ENCODE measurements at places on chromosomes 1 and 21. TPM values are rescaled to one million over a fixed set of nuclear protein-coding genes. Genes with fewer than 3 reads are reported as not detected.

Gene CENPL
- total RNA-seq = 14.4 TPM

Gene IFI44
- not detected for total RNA-seq

Gene BROX
- 28.2 TPM for total RNA-seq

DNA sequence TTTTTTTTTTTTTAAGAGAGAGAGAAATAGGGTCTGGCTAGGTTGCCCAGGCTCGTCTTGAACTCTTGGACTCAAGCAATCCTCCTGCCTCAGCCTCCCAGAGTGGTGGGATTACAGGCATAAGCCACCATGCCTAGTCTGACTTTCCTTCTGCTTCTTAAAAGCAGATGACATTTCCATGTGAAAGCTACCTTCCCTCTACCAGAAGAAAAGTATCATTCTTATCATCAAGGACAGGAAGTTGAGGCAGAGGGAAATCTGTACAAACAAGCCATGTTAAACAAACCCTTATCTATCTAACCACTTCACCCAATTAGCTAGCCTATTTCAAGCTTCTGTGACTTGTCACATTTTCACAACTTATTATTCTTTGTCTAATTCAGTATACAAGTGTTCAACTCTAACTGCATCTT lies 54.8 kb downstream of the SAMSN1 start:
- no peak overlapping the region for H3K4me3 ChIP-seq
- no peaks in the 10 kb centered on the region for H3K36me3 ChIP-seq
- no peaks in the 10 kb centered on the region for H3K27me3 ChIP-seq
- no peaks in the 10 kb centered on the region for H3K4me1 ChIP-seq

DNA sequence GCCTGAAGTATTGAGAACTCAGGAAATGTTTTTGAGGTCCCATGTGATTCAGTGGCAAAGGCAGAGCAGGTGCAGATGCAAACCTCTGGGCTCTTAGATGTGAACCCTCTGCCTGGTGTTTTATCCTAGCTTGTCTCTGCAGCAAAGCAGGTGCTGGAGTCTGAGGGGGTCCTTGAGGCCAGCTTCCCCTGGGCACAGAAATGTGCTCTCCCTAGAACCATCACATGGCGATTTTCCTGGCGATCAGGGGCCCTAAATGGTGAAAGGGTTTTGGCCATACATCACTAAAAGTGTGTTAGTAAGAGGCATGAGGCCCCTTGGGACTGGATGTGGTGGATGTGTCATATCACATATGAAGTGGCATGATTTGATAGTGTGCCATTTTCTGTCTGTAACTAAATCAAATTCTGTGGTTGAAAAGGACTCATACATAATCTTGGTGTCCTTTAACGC lies 144.8 kb downstream of the ST6GALNAC3 start:
- no peaks in the 10 kb centered on the region for H3K4me1 ChIP-seq
- H3K27me3 ChIP-seq = no peaks in the 10 kb centered on the region
- no peak overlapping the region for H3K4me3 ChIP-seq
- DNase-seq = no peak
- H3K36me3 ChIP-seq = no peaks in the 10 kb centered on the region

Gene HPCA
- 1.2 TPM for total RNA-seq

Gene MEX3A
- 64.6 TPM for total RNA-seq

Gene FLG2
- total RNA-seq = not detected

DNA sequence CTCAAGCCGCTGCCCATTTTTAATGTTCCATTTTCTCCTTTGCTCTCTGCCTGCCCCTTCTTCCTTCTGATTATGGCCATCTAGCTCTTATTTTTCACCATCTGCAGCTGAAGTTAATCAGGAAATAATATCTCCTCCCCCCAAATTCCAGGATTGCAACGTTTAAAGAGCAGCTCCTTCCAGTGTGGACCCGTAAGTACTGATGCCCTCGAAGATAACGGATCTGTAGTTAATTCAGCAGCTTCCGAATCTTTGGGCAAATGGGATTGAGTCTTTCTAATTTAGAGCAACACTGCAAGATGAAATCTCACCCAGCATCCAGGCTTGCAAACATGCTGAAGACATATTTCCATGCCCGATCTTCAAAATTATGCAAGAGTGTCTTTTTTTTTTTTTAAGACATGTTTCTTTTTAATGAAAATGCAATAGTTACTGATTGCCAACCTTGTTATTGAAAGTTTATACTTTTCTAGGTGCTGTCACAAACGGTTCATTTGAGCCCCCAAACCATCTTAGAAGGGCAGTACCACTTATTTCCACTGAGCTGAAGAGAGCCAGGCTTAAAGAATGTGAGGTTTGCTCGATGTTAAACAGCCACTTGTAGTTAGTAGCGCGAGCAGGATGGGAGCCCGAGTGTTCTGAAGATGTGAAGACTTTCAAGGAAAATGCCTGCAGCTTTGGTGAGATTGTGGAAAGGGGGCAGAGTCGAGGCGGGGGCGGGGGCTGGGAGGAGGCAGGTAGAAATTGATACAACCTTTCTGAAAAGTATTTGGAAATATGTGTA lies 10.9 kb upstream of the RCAN3 start:
- no peak overlapping the region for H3K4me3 ChIP-seq
- H3K27me3 ChIP-seq = 0 out of 2 replicates have a peak, but pooled peaks cover 2% of the 10 kb centered on the region
- no peak overlapping the region for H3K27ac ChIP-seq
- DNase-seq = no peak
- no peaks in the 10 kb centered on the region for H3K4me1 ChIP-seq

Gene IGSF21
- total RNA-seq = 5.2 TPM

DNA sequence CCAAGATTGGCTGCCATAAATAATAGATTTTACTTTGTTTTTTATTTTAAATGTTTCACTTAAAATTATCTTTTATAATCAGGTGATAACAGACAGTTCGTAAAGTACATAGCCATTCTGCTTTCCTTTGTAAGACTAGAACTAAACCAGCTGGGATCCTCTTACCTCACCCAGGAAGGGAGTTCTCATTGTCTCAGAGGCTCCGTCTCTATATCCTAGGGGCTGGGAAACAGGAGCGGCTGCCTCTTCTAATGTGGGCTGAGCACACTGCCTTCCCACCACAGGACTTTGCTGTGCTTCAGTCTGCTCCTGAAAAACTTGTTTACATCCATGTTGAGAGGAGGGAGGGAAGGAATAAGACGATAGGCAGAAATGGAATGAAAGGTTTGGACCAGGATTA lies 45.6 kb upstream of the PGD start:
- H3K27ac ChIP-seq = no peak overlapping the region
- H3K27me3 ChIP-seq = no peaks in the 10 kb centered on the region
- no peak for DNase-seq
- H3K4me1 ChIP-seq = peaks cover 2% of the 10 kb centered on the region
- H3K36me3 ChIP-seq = peaks cover 38% of the 10 kb centered on the region
- H3K4me3 ChIP-seq = no peak overlapping the region

DNA sequence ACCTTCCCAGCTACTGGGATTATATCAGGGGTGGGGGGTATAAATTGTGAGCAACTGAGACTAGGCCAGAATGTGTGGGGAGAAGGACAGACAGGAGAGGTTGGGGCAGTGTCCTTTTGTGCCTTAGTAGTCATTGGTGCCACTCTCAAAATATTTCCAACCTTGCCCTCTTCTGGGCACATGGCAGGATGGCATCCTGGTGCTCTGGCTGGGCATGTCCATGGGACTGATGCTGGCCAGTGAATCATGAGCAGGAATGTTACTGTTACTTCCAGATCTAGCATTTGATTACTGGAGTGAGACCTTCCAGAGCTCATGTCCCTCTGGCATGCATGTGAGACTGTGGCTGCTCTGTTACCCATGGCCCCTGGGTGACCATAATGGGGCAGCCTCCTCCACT lies 151.2 kb downstream of the MATN1 start:
- no peaks in the 10 kb centered on the region for H3K4me1 ChIP-seq
- no peak overlapping the region for H3K4me3 ChIP-seq
- no peak overlapping the region for H3K27ac ChIP-seq
- no peak for DNase-seq
- H3K36me3 ChIP-seq = no peaks in the 10 kb centered on the region

DNA sequence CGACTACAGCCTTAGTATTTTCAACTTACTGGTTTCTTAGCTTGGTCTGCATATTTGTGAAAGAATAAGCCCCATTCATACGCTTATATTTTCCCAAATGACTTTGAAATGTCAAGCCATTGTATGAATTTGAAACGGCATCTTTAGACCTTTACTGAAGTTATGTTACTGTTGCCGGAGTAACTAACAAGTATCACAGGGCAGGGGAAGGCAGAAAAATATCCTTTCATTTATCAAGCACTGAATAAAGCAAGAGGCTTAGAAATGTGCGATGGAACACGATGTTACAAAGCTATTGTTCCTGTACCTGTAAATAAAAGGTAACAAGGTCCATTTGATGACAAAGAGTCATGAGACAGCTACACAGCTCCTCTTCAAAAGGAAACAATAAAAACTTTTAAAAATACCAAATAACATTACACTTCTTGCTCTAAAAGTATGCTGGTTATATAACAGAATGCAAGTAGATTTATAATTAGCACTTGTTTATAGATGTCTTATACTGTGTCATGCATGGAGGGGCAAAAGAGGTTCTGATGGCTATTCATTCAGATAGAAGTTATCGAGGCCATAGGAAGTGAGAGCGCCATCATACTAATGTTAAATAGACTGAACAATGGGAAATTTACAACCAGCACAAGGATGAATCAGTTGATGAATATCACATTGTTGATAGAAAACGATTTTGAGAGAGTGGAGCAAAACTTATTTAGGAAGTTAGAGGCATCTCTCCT lies 322.6 kb downstream of the RGS7 start:
- H3K4me1 ChIP-seq = peaks cover 10% of the 10 kb centered on the region
- no peak overlapping the region for H3K27ac ChIP-seq
- no peak for DNase-seq
- H3K27me3 ChIP-seq = no peaks in the 10 kb centered on the region
- H3K4me3 ChIP-seq = no peak overlapping the region

GRCh38 chr1:44995467-44996238 lies 9.3 kb upstream of the EIF2B3 start:
- no peaks in the 10 kb centered on the region for H3K36me3 ChIP-seq
- DNase-seq = no peak

- no peak overlapping the region for H3K4me3 ChIP-seq
- H3K27me3 ChIP-seq = no peaks in the 10 kb centered on the region
- peak overlapping the region; percentile 5 for H3K27ac ChIP-seq
- peaks cover 7% of the 10 kb centered on the region for H3K36me3 ChIP-seq
Observed at GRCh38 chr21:31909153-31910073, 36.6 kb downstream of the HUNK start.

GRCh38 chr21:29953690-29954089 lies 13.9 kb upstream of the GRIK1 start:
- peaks cover 4% of the 10 kb centered on the region for H3K36me3 ChIP-seq
- H3K4me1 ChIP-seq = no peaks in the 10 kb centered on the region
- no peak overlapping the region for H3K4me3 ChIP-seq
- DNase-seq = no peak
- no peak overlapping the region for H3K27ac ChIP-seq
- H3K27me3 ChIP-seq = no peaks in the 10 kb centered on the region
